Spinal cord (tissue), 10 donors: ENCODE measurements at places on chromosomes 7 and 10. TPM values are rescaled to one million over a fixed set of nuclear protein-coding genes. Genes with fewer than 3 reads are reported as not detected.

DNA sequence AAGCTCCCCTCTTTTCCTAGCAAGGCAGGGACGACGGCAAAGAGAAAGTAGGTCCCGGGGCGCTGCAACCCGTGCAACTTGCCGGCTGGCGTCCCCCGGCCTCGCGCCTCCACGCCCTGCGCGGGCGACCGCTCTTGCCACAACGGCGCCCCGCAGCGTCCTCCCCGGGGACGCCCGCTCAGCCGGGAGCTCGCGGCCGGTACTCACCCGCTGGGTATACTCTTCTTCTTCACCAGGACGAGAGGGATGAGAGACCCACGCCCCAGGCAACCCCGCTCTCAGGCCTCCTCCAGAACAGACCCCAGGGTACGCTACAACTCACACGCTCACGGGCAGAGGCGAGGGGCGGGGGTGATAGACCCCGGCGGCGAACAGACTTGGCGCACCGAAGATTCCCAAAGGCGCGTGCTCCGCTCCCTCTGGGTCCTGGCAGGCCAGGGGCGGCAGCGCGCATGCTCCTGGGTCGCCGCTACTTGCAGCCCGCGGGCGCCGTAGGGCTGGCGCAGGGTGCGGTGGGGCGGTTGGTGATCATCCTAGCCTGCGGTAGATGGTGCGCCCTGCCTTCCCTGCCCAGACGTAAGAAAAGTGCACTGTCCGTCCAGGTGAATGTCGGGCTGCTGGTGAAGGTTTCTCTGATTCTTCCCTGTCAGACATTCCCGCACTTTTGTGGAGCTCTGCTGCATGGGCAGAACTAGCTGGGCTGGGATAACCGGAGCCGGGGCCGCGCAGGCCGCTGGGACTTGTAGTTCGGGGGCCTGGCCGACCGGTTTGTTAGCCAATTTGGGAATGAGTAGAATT lies at the start of gene CC2D2B:
Gene CC2D2B, plus strand, starts transcription at position 520 of the 798 bp plus-strand sequence. CDS start 3,349 bp downstream, outside the sequence.
- H3K27me3 ChIP-seq, result no peaks in the 10 kb centered on the region
- peak within 1 kb of the TSS; percentile 68 for H3K27ac ChIP-seq
- peak within 1 kb of the TSS; percentile 59 for H3K4me3 ChIP-seq
- peak; percentile 65 for DNase-seq

DNA sequence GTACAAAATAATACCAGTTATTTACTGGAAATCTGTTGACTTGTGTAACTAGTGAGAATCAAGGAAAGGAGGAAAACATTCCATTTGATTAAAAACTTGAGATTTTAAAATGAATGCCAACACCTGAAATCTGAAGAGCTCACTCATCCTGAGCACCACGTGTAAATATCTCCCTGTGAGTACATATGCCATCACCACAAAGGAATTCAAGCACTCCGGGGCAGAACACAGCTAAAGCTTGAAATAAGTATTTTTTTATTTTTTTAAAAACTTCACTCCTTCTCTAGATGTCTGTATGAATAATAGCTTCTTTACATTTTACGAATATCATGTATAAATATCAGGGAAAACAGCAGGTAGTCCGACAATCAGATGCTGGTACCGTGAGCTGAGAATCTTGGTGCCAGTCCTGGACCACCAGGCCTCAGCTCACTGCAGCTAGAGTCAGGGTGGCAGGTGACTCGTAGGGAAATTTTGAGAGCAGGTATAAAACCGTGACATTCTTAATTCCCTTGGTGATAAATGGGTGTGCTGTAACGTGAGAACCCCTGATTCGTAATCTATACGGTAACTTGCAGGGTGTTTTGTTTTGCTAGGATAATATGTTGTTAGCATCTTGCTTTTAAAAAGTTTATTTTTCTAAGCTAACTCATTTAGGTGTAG lies 12.7 kb downstream of the LMTK2 start:
- no peak overlapping the region for H3K27ac ChIP-seq
- H3K27me3 ChIP-seq, result no peaks in the 10 kb centered on the region
- DNase-seq, result no peak
- H3K36me3 ChIP-seq, result peaks cover 3% of the 10 kb centered on the region
- H3K4me3 ChIP-seq, result no peak overlapping the region
- peaks cover 10% of the 10 kb centered on the region for H3K4me1 ChIP-seq

DNA sequence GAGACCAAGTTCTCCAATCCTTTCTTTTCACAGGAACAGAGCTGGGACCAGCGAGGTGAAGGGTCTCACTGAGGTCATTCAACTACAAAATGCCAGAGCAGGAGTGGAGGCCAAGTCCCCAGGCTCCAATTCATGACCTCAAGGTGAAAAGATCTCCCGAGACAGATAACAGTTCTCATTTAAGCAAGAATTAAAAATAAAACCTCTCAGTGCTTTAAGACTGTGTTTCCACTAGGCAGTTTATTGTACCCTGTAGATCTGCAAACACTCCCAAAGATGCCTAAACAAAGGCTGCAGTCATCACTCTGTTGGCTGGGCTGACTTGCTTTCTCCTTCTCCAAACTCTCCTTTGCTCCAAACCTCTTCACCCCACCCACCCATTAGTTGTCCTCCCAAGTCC lies 74.8 kb upstream of the CXCL12 start:
- H3K27me3 ChIP-seq, result peaks cover 2% of the 10 kb centered on the region
- peaks cover 7% of the 10 kb centered on the region for H3K4me1 ChIP-seq
- no peak for DNase-seq
- no peak overlapping the region for H3K27ac ChIP-seq
- no peaks in the 10 kb centered on the region for H3K36me3 ChIP-seq

The ARHGAP19 gene
- total RNA-seq, result 17.4 TPM

DNA sequence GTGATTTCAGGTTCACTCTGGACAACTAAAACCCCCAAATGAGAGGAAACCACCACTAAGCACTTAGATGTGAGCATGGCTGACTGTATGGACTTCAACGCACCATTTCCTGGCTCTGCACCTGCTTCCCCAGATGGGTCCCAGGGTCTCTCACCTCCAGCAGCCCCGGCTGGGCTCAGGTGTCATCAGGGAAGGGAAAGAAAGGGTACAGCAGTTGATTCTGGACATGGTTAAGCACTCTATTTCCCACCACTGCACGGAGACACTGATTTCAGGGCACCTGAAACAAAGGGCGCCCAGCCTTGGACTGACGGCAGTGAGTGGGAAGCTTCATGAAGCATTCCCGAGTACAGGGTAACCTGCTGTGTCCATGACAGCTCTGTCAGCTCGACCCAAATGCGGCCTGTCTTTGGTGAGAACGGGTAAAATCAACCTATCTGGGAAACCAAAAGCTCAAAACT lies 19.0 kb downstream of the FAM53B start:
- peaks cover 7% of the 10 kb centered on the region for H3K36me3 ChIP-seq
- H3K4me3 ChIP-seq, result no peak overlapping the region
- H3K27ac ChIP-seq, result peak overlapping the region; percentile 90
- H3K4me1 ChIP-seq, result peaks cover 65% of the 10 kb centered on the region

DNA sequence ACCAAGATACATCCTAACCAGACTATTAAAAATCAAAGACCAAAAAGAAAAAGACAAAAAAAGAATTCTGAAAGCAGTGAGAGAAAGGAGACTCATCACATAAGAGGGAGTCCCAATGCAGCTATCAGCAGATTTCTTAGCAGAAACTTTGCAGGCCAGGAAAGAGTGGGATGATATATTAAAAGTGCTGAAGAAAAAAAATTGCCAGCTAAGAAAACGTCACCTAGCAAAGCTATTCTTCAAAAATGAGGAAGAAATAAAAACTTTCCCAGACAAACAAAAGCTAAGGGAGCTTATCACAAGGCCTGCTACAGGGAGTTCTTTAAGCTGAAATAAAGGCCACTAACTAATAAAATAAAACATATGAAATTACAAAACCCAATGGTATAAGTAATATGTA lies 40.5 kb upstream of the CDK6 start:
- no peaks in the 10 kb centered on the region for H3K27me3 ChIP-seq
- no peak overlapping the region for H3K4me3 ChIP-seq
- no peak for DNase-seq
- no peak overlapping the region for H3K27ac ChIP-seq
- no peaks in the 10 kb centered on the region for H3K36me3 ChIP-seq
- no peaks in the 10 kb centered on the region for H3K4me1 ChIP-seq

DNA sequence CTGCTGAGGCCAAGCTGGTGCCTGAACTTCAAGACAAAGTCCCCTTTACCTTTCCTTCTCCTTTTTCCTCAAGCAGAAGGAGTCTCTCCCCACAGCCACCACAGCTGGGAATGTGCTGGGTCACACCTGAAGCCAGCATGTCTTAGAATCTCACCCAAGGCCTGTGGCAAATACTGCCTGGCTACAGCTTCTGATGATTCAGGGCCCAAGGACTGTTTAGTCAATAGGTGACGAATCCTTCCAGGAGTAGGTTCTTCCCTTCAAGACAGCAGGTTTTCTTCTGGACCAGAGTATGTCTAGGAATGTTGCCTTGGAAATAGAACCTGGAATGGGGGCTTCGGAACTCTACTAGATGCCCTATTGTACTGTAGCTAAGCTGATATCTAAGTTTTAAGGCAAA lies 374.6 kb downstream of the KIF20B start:
- DNase-seq, result no peak
- H3K4me1 ChIP-seq, result no peaks in the 10 kb centered on the region
- H3K27ac ChIP-seq, result no peak overlapping the region
- no peaks in the 10 kb centered on the region for H3K36me3 ChIP-seq

DNA sequence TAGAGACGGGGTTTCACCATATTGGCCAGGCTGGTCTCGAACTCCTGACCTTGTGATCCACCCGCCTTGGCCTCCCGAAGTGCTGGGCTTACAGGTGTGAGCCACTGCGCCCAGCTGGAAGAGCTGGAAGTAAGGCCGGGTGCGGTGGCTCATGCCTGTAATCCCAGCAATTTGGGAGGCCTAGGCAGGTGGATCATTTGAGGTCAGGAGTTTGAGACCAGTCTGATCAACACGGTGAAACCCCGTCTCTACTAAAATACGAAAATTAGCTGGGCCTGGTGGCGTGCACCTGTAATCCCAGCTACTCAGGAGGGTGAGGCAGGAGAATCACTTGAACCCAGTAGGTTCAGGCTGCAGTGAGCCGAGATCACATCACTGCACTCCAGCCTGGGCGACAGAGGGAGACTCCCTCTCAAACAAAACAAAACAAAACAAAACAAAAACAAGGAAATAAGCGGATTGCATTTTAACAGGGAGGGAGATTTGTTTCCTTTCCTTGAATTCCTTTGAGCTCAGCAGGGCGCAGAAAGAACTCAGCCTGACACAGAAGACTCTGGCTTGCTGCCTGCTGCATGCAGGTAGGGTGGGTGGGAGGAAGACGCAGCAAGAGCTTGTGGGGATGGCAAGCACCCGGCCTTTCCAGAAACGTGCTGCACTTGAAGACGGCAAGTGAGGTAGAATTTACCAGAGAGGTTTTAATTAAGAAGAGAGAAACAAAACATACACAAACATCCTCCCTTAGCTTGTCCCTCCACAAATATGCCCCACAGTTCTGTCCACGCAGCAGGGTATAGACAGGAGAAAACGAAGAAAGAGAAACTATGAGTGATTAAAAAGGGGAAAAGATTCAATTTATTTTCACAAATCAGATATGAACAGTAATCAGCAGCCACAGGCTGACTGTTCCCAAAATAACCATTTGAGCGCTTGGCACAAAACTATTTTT lies 148.0 kb downstream of the RNF216 start:
- no peak for DNase-seq
- peak overlapping the region; percentile 73 for H3K27ac ChIP-seq
- H3K4me1 ChIP-seq, result peaks cover 75% of the 10 kb centered on the region
- peaks cover 17% of the 10 kb centered on the region for H3K36me3 ChIP-seq
- no peaks in the 10 kb centered on the region for H3K27me3 ChIP-seq
- no peak overlapping the region for H3K4me3 ChIP-seq

DNA sequence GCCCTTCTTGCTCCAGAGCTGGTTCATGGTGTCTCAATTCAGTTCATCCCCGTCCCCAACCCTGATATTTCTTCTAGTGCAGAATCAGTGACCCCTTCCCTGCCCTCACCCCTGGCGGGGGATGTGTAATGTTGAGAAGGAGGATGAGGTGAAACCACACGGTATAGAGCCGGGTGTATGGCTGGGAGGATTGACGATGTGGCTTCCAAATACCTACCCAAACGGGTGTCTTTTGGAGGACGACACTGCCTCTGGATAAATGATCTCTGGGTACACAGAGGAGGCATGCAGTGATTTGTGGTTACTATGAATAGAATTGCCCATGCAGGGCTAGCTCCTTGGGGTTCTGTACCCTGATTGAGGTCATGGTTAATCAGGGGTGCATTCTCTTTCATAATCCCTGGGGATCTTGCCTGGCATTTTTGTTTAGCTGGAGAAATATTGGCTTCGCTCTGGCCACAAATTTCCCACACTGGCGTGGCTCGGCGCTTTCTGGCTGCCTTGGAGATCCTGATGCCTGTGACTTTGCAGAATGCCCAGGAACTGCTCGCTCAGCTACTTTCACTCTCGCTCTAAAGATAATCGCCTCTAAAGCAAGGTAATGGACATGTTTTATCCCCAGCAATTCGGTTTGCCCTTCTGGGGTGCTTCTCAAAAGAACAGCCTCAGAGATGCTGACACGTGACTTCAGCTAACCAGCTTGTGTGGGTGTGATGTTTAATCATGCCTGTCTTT lies 89.2 kb downstream of the RBM20 start:
- H3K36me3 ChIP-seq, result no peaks in the 10 kb centered on the region
- no peaks in the 10 kb centered on the region for H3K27me3 ChIP-seq
- no peak for DNase-seq
- peak overlapping the region; percentile 43 for H3K27ac ChIP-seq

DNA sequence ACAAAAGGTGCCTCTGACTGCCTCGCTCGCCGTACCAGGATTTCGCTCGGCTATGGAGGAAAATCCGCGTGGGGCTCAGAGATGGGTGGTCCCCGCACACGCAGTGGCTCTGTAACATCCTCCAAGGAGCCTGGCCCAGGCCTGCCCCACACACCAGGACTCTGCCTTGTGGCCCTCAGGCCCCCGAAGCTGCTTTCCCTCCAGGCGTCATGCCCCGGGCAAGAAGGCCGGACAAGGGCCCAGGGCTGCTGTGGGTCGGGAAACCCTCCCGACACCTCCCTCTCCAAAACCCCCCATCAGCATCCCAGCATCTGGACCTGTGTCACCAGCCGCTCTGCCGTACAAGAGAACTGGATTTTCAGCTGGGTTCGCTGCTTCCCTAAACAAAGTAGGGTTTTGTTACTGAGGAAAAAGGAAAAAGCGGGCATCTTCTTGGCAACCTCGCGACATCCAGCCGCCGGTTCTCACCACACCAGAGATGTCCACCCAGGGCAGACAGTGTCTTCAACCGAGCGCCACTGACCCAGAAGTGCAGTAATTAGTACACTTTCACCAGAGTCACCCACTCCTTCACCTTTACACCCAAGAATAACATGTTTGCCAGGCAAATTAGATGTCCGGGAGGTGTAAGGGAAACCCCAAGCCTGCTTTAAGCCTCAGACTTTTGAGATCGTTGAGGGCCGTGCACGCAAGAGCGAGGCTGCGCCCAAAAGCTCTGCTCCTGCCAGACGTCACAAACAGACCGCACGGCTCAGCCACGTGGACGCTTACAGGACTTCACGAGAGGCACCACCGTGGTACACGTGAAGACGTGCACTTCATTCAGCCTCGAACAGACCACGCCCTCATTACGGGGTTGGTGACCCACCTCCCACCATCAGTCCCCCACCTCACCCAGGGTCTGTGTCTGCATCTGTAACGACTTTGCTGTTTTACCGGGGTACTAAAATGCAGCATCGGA lies 62.2 kb downstream of the DIP2C start:
- no peak overlapping the region for H3K4me3 ChIP-seq
- no peak for DNase-seq
- H3K27me3 ChIP-seq, result no peaks in the 10 kb centered on the region
- peaks cover 82% of the 10 kb centered on the region for H3K4me1 ChIP-seq
- H3K36me3 ChIP-seq, result peaks cover 24% of the 10 kb centered on the region

- no peak for DNase-seq
These were observed 394.9 kb downstream of the RPS24 start for GRCh38 chr10:78428579-78428978.
